ENCODE measurements at places on chromosomes 13 and 19. TPM values are rescaled to one million over a fixed set of nuclear protein-coding genes. Genes with fewer than 3 reads are reported as not detected.

IGFL1 gene
- not detected for total RNA-seq

SUPT5H gene
- 82.6 TPM for total RNA-seq

CGB3 gene
- not detected for total RNA-seq

KANK3 gene
- 21.8 TPM for total RNA-seq

KCNN4 gene
- 0.19 TPM for total RNA-seq

POU4F1 gene
- not detected for total RNA-seq

SLC6A16 gene
- total RNA-seq: 1.5 TPM

ZNF571 gene
- total RNA-seq: 2.4 TPM

ACTL9 gene
- not detected for total RNA-seq

ZNF493 gene
- 11.9 TPM for total RNA-seq

ZFP28 gene
- 5.9 TPM for total RNA-seq

ERICH4 gene
- not detected for total RNA-seq

KPTN gene
- 8.4 TPM for total RNA-seq

MBD3L2 gene
- not detected for total RNA-seq

RXFP2 gene
- not detected for total RNA-seq

ELSPBP1 gene
- total RNA-seq: not detected

WDR88 gene
- 0.38 TPM for total RNA-seq

SLAIN1 gene
- total RNA-seq: 6.0 TPM

SWSAP1 gene
- total RNA-seq: 1.2 TPM

CPB2 gene
- not detected for total RNA-seq

C19orf38 gene
- 0.59 TPM for total RNA-seq

EPN1 gene
- 223 TPM for total RNA-seq

KCNRG gene
- total RNA-seq: 0.32 TPM

CACNG7 gene
- total RNA-seq: not detected

SYDE1 gene
- total RNA-seq: 15.9 TPM

EFNB2 gene
- 8.4 TPM for total RNA-seq

PRTN3 gene
- not detected for total RNA-seq

TTC9B gene
- total RNA-seq: not detected

CALR3 gene
- total RNA-seq: not detected

ZNF587B gene
- total RNA-seq: 6.3 TPM

SLC7A9 gene
- total RNA-seq: not detected

ETV2 gene
- total RNA-seq: 0.32 TPM

LRRC4B gene
- 1.0 TPM for total RNA-seq

MAG gene
- total RNA-seq: not detected

REEP6 gene
- 1.1 TPM for total RNA-seq

AMER2 gene
- total RNA-seq: not detected

LGALS7 gene
- total RNA-seq: not detected

CEBPA gene
- 3.4 TPM for total RNA-seq
